ENCODE measurements at places on chromosomes 6 and 20.
A peak's percentile ranks its signal among the peaks of the same experiment; 100 is the strongest.

- DNase-seq, result no peak
Measured at GRCh38 chr6:81487489-81487888, 265.0 kb downstream of the TENT5A start.

- no peak for DNase-seq
Measured at GRCh38 chr6:150723857-150724256, 124.2 kb downstream of the PLEKHG1 start.

DNA sequence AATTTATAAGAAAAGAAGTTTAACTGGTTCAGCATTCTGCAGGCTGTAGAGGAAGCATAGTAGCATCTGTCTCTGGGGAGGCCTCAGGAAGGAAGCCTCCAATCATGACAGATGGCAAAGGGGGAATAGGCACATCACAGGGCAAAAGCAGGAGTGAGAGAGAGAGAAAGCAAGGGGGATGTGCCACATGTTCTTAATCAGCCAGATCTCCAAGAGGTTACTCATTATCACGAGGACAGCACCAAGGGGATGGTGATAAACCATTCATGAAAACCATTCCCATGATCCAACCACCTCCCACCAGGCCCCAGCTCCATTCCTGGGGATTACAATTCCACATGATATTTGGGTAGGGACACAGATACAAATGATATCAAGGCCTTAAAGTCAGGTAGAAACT lies 217.5 kb upstream of the TCF21 start:
- no peak for DNase-seq

- no peak for DNase-seq
Measured at GRCh38 chr6:157392927-157393668, 12.1 kb downstream of the ZDHHC14 start.

DNA sequence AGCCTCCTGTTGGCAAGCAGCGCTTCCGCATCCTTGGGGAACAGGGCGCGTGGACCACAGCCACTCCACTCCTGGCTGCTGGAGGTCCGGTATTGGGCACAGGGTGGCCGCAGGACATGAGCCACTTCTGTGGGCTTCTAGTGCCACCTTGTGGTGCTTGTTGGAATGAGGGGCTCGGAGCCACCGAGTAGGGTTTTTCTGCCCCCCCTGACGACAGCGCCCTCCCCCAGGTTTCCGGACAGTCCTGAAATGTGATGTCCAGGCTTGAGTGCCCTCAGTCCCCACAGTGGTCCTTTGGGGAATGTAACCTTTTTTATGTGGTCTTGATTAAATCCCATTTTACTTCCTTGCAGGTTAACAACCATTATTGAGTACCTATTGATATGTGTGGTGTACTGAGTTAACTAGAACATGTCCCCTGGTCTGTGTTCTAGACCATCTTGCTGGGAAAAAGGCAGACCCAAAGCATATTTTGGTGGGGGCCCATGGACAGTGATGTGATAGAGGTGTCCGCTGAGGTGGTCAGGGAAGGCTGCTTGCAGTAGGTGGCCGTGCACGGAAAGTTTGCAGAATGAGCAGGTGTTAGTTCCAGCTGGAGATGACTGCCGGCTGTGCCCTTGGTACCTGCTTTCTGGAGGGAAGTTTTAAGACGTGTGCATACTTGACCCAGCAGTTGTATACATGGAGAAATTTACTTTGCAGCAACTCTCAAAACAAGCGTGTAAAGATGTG lies 70.0 kb downstream of the PTPN1 start:
- DNase-seq, result peak; percentile 23

DNA sequence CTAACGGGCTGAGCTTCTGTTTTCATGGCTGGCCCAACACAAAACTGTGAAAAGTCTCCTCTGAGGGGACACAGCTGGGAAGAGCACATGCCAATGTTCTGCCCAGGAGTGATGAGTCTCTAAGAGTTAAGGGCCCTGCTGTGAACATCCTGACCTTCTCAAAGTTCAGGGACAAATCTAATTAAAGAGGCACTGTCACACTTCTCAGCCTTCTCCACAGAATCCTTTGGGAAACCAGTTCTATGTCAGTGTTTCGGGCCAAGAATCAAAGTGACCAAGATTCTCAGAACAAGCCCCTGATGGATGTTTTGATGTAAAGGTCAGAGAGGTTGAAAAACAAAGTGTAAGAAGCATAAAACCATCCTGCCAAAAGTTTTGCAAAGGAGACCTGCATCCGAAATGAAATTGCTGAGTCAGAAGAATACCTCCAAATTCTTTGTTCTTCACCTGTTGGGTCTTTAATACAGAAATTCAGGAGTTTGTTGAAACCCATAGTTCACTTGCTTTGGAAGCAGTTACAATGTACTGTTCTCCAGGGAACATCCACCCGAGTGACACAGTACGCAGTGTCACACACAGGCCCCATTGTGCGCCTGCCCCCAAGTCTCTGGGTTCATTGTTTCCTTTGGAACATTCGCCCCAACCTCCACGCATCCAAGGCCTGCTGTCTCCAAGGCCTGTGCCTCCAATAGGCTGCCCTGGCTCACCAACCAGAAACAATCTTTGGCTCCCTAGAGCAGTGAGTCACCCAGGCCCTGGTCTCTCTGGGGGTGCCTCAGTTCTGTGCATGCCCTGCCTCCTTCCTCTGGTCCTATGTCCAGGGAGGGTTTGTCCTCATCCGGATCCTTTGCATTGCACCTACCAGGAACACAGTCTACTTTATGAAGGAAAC lies 65.5 kb upstream of the QKI start:
- no peak for DNase-seq

- DNase-seq, result no peak
Measured at GRCh38 chr6:68372991-68373390, 262.1 kb upstream of the ADGRB3 start.

DNA sequence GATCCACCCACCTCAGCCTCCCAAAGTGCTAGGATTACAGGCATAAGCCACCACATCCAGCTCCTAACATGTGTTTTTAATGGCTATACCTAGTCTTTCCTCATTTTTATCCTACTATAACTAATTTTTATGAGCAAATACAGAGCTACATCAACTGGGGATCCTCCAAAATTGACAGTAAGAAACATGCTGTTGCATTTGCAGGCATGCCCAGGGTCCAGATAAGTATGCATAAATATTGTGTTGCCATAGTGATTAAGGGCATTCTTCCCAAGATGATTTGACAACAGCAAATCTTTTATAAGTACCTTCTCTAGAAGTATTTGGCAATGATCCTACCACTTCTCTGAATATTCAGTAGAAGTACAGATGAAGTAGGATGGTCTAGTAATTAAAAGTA lies 41.9 kb upstream of the MOXD1 start:
- no peak for DNase-seq

GRCh38 chr20:49247792-49248191 lies 28.6 kb downstream of the DDX27 start:
- no peak for DNase-seq

- peak; percentile 56 for DNase-seq
Measured at GRCh38 chr6:47135772-47136171, 93.6 kb upstream of the ADGRF1 start.

DNA sequence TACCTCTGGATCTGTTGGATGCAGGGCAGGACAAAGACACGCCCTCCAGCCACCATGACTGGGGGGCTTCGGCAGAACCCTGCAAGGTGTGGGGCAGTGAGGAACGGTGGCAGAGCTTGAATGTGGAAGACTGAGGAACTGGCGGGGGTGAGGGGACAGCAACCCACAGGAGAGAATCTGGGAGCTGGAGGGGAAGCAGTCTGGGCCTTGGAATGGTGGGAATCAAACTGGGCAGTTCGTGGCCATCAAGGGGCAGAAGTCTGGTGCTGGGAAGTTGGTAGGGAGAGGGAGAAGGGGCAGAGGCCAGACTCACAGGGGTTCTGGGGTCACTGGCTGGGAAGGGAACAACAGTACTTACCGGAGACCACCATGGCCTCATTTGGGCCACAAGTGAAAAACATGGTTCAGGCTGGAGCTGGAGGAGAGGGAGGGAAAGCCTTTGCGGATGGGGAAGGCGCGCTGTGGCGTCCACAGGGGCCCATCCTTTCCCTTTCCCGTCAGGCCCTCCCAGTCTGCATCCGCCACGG lies 635 bp downstream of the FLOT1 start:
- DNase-seq, result no peak

GRCh38 chr6:43026365-43026764 lies 4.9 kb downstream of the RRP36 start:
- no peak for DNase-seq

DNA sequence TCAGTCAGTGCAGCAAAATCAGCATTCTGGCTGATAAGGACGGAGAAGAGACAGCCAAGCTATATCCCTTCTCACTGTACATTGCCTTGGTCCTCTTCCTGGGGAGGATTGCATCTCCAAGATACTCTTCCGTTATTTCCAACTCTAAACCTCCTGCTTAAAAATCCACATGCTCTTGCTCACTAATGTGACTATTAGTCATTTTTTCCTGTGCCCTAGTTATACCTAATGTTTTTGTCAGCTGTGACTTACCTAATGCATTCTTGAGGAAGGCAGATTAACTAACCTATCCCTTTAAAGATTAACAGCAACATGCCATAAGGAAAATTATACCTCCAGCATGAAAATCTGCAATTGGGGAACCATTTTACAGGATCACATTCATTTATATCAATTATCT lies 317.6 kb downstream of the BTBD9 start:
- DNase-seq, result no peak

GRCh38 chr6:138248011-138248410 lies 29.7 kb upstream of the PBOV1 start:
- DNase-seq, result no peak

- DNase-seq, result no peak
Measured at GRCh38 chr6:28747083-28747630, 176.6 kb downstream of the TRIM27 start.

GRCh38 chr6:138803861-138804260 lies 8.0 kb downstream of the ECT2L start:
- no peak for DNase-seq

- DNase-seq, result peak; percentile 40
Measured at GRCh38 chr6:98946879-98947410, 801 bp downstream of the FBXL4 start.

GRCh38 chr6:30912746-30913520 lies 1.1 kb upstream of the VARS2 start:
- no peak for DNase-seq

DNA sequence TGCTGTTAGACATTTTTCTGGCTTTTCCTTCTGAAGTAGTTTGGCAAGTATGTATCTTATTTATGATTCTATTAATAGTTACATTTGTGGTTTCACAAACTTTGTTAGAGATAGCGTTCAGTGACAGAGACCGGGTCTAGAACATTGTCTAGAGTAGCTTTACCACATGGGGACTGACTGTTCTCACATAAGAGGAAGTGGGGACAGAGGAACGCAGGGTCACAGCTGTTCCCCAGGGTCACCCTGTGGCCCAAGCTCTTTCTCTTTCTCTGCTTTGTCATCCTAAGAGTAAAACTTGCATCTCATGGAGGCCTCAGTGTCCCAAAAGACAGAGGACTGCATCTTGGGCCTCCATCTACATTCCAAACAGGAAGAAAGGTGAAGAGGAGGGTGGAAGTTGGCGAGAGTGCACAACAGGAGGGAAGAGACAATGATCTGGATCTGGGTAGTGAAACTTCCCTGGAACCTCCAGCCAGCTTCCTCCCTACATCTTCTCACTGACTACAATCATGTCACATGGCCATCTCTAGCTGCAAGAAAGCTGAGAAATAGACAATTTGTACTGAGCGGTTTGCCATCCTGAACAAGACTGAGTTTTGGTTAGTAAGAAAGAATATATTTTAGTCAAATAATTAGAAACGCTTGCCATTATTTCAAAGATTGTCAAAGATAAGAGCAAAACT lies 645.8 kb upstream of the ARID1B start:
- DNase-seq, result no peak

- DNase-seq, result no peak
Measured at GRCh38 chr20:63488315-63489251, 10.3 kb downstream of the EEF1A2 start.

DNA sequence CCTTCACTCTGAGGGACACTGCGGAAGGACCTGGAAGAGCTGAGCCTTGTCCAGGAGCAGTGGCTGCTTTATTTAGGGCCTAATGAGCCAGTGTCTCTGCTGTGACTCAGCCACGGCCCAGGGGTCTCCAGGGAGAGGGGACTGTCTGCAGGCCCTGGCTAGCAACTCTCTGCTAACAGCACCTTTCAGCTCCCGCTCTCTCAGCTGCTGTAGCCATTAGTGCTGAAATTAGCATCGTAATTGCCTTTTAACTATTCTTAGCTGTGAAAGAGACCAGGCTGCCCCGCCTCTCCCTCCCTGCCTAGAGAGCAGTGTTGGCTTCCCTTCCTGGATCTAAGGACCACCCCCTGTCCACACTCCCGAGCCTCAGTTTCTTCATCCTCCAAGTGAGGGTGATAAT lies 53.1 kb upstream of the SLC32A1 start:
- peak; percentile 72 for DNase-seq

- peak; percentile 57 for DNase-seq
Measured at GRCh38 chr20:19692685-19693119, 65.4 kb upstream of the RIN2 start.

GRCh38 chr6:37004044-37004980 lies 1.1 kb upstream of the FGD2 start:
- no peak for DNase-seq

GRCh38 chr6:111523484-111524167 lies 40.6 kb upstream of the REV3L start:
- DNase-seq, result peak; percentile 9

DNA sequence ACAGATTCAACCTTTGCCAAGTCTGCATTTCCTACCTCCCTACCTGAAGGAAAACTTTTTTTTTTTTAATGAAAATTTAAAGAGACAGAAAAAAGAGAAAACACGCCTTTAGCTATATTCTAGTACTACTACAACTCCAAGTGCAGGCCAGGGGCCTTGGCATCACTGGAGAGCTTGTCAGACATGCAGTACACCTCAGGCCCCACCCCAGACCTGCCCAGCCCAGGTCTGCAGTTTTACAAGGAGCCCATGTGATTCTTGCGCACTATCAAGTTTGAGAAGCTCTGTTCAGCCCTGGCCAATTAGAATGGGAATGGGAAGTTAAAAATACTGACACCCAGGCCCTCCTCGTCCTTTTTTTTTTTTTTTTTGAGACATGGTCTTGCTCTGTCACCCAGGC lies 85.0 kb downstream of the NFATC2 start:
- no peak for DNase-seq

DNA sequence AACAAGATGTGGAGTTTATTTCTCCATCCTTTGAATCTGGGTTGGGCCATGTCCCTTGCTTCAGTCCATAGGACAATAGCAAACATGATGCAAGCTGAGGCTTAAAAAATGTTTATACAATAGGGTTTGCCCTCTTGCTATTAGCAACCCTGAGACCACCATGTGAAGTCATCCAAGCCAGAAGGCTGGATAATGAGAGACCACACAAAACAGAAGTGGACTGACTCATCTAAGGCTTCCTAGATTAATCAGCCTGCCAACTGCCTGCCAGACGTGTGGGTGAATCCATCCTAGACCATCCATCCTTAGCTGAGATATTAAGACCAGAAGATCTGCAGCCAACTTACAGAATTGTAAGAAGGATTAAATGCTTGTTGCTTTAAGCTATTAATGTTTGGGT lies 38.1 kb upstream of the ISM1 start:
- no peak for DNase-seq
